Stomach (tissue), 19 donors: ENCODE measurements at places on chromosomes 1 and 21. TPM values are rescaled to one million over a fixed set of nuclear protein-coding genes. Genes with fewer than 3 reads are reported as not detected.
A peak's percentile ranks its signal among the peaks of the same experiment; 100 is the strongest.

LMX1A gene
- not detected for total RNA-seq

DFFB gene
- total RNA-seq, result 1.2 TPM

RIPK4 gene
- total RNA-seq, result 13.2 TPM

SLC37A1 gene
- 23.8 TPM for total RNA-seq

LAMC2 gene
- 13.0 TPM for total RNA-seq

E2F2 gene
- total RNA-seq, result 27.8 TPM

DNA sequence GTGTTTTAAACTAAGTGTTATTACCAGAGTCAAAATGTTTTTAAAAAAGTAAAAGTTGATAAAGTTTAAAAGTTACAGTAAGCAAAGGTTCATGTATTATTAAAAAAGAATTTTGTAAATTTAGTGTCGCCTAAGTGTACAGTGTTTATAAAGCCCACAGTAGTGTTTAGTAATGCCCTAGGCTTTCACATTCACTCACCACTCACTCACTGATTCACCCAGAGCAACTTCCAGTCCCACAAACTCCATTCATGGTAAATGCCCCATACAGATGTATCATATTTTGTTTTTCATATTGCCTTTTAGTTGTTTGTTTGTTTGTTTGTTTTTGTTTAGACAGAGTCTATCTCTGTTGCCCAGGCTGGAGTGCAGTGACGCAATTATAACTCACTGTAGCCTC lies 353.8 kb upstream of the PTBP2 start:
- DNase-seq, result no peak

- DNase-seq, result no peak
Observed at GRCh38 chr1:9859281-9860014, 35.7 kb upstream of the CLSTN1 start.

- no peak for DNase-seq
Observed at GRCh38 chr1:23283667-23284602, 60.1 kb downstream of the HNRNPR start.

DNA sequence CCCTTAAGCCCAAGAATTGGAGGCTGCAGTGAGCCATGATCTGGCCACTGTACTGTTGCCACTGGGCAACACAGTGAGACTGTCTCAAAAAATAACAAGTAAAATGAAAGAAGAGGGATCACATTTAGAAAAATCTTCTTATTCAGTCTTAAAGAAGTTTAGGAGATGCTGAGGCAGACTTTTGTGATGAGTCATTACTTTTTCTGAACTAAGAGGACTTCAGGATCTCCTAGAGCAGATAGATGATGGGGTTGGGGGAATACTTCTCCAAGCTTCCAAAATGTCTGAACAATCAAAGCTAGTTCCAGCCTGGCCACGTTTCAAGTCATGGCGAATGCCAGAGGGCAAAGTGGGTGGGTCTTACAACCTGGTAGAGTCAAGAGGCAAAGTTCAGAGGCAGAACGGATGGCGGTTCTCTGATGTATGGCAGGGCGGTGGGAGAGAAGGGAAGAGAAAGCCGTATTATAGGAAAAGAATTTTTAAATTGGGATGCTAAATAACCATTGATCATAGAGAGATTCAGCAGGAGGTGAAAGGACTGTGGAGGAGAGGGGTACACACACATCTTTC lies 2.1 kb upstream of the CIART start:
- no peak for DNase-seq

GRCh38 chr1:228172591-228173527 lies 7.3 kb downstream of the IBA57 start:
- DNase-seq, result no peak

- no peak for DNase-seq
Observed at GRCh38 chr1:204983136-204983535, 59.9 kb upstream of the CNTN2 start.

DNA sequence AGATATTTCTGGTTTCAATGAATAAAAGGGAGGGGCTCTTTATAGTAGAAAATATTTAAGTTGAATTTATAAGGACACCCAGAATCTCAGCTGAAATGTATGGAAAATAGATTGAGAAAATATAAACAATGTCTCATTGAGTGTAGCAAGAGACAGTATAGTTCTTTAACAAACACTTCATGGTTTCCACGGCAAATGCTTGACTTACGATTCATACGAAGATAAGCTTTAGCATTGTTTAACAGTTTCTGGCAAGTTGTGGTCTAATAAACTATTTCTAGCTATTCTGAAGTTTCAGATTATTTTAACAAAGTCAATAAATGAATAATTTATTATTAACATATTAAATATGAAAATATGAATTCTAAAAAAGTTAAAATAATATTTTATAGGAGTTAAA lies 1419.4 kb downstream of the KCNT2 start:
- peak; percentile 5 for DNase-seq

GRCh38 chr21:44370027-44370735 lies 16.8 kb downstream of the TRPM2 start:
- DNase-seq, result peak; percentile 45

DNA sequence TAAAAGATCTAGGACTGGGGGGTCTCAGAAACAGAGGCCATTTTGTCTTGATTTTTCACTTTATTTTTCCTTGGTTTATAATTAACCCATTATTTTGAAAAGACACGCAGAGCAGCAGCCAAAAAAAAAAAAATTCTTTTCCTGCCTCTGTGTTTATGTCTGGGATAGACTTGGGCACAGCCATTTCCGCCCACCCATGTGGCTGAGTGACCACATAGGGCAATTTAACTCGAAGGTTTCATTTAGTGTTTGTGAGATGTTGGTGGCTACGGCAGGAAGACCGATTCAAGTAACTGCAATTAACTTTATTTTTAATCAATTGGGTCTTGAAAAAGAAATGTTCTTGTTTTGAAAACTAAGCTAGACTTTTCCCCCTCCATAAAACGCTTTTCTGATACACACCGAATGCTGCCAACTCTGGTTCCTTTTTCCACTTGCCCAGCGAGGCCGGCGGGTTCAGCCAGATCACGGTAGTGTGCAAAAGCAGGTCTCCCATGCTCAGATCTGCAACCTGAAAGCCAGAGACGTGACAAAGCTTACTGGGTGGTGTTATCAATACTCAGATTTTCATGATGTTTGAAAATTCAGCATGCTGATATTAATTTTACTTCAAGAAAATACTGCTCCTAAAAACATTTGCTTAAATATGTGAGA lies 97.4 kb upstream of the KRTAP19-8 start:
- no peak for DNase-seq

- DNase-seq, result peak; percentile 64
Observed at GRCh38 chr1:50620680-50621329, 197.6 kb upstream of the DMRTA2 start.

DNA sequence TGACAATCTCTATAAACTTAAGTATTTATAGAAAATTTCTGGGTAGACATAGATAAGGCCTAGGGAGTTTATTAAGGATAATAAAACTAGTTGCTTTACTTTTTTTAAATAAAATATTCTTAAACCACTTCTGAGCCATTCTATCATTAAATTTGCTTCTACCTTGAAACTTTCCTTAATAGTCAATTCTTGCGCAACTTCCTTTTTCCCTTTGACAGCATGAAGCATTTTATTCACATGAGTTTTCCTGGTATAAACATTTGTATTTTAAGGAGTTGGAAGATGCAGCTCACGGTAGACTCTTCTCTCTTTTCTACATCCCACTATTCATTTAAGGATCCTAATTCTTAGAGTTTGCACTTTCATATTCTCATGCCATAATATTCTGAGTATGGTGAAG lies 75.8 kb upstream of the DPH5 start:
- DNase-seq, result no peak

GRCh38 chr1:191327868-191328267 lies 830.4 kb upstream of the RGS18 start:
- no peak for DNase-seq

- DNase-seq, result no peak
Observed at GRCh38 chr1:246081138-246081702, 425.9 kb downstream of the SMYD3 start.

DNA sequence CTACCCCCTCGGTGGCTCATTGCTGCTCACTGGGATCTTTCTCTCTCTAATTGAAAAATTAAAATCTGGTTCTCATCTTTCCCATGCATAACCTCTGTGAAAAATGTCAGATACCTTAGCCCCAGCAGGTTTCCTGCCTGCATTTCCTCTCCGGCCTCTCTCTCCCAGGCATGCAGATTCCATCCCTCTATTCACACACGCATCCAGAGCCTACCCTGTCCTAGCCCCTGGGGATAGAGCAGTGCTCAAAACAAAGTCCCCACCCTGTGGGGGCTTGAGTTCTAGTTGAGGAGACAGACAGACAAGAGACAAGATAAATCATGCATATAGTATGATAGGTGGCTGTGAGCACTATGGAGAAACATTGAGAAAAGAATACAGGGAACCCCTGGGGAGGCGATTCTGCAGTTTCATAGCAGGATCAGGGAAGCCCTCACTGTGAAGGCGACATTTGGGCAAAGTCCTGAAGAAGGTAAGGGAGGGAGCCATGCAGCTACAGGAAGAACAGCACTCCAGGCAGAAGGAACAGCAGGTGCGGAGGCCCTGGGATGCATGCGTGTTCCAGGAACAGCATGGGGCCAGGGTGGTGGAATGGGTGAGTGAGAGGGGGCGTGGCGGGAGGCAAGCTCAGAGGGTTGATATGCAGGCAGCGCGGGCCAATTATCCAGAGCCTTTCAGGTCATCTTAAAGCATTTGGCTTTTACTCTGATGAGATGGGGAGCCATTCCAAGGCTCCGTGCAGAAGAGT lies 3.5 kb upstream of the BSND start:
- no peak for DNase-seq

GRCh38 chr1:33610864-33611455 lies 138.5 kb downstream of the ZSCAN20 start:
- no peak for DNase-seq
